Heart left ventricle (tissue), 16 donors: ENCODE measurements at places on chromosomes 13 and 19. TPM values are rescaled to one million over a fixed set of nuclear protein-coding genes. Genes with fewer than 3 reads are reported as not detected.

DNA sequence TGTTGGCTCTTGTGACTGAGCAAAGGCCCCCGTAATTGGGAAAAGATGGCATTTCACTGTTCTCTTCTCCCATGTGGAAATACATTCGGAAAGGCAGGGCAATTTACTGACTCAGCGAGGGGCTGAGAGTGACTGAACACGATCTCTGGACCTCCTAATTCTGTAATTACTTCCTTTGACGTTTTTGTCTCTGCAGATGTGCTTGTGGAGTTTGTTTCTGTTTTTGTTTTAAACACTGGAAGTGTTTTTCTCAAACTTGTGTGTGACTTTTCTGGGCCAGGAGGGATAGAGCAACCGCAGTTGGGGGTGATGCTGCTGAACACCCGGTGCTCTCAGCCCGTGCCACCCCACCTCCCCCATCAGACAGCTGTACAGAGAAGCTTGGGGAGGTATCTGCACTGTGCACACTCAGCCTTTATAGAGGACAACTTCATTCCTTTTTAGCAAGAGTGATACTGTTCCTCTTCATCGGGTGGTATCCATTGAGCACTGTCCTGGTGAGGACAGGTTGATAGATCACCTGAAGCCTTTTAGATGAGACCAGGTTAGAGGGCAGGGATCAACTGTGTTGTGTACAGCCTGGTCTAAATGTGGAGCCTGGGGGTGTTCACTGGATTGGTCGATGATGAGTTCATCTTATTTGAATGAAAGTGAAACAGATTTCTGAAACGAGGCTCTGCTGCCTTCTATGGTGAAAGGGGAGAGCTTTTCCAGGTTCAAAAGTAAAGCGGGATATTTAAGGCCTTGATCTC, 117.4 kb downstream of the ESD start:
- H3K4me3 ChIP-seq = peak overlapping the region; percentile 33
- peaks cover 34% of the 10 kb centered on the region for H3K4me1 ChIP-seq
- peak overlapping the region; percentile 15 for H3K27ac ChIP-seq
- no peak for DNase-seq
- H3K36me3 ChIP-seq = no peaks in the 10 kb centered on the region

Gene LIN7B
- 12.6 TPM for polyA plus RNA-seq

Gene SYT5
- polyA plus RNA-seq = not detected

GRCh38 chr13:98780451-98780850, 28.0 kb upstream of the SLC15A1 start:
- peaks cover 12% of the 10 kb centered on the region for H3K27me3 ChIP-seq
- no peak for DNase-seq
- no peaks in the 10 kb centered on the region for H3K4me1 ChIP-seq
- H3K27ac ChIP-seq = no peak overlapping the region

DNA sequence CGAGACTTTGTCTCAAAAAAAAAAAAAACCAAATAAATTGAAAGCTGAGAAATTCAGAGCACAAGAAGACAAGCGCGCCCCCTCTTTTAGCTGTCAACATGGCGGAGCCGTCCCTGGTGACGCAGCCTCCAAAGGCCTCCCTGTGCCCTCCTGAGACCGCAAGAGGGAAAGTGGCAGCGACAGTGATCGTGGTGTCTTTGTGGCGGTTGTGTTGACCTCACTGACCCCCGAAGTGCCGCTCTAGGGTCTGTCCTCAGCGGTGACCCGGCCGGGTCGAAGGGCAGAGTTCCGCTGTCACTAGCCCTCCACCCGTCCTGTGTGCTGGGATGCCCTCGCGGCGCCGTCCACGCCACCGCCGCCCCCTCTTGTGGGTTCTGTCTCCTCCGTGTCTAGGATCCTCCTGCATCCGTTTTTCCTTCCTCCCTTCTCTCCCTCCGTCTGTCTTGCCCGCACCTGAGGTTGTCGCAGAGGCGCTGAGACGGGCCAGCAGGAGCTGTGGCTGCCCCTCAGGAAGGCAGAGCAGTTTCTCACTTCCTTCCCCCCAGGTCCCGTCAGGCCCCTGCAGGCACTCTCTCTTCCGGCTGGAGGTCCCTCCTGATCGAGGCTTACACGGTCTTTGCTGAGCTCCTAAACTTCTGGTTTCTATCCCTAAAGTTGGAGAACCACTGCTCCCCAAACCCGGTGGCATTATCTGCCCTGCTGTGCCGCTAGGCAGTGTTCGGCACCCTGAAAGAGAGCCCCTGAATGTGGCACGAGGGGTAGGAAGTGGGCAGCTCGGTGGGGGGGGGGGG, 7.2 kb downstream of the UHRF1 start:
- DNase-seq = no peak
- no peaks in the 10 kb centered on the region for H3K36me3 ChIP-seq
- no peak overlapping the region for H3K4me3 ChIP-seq
- no peak overlapping the region for H3K27ac ChIP-seq
- no peaks in the 10 kb centered on the region for H3K27me3 ChIP-seq
- peaks cover 5% of the 10 kb centered on the region for H3K4me1 ChIP-seq

Gene SLC6A16
- 0.53 TPM for polyA plus RNA-seq

- no peak for DNase-seq
- H3K27ac ChIP-seq = peak overlapping the region; percentile 88
- H3K4me3 ChIP-seq = no peak overlapping the region
- peaks cover 13% of the 10 kb centered on the region for H3K4me1 ChIP-seq
- peaks cover 15% of the 10 kb centered on the region for H3K36me3 ChIP-seq
These were observed 26.5 kb downstream of the NUMBL start for GRCh38 chr19:40663695-40664692.

Gene NCAN
- polyA plus RNA-seq = not detected

Gene SIGLEC7
- polyA plus RNA-seq = 1.0 TPM

DNA sequence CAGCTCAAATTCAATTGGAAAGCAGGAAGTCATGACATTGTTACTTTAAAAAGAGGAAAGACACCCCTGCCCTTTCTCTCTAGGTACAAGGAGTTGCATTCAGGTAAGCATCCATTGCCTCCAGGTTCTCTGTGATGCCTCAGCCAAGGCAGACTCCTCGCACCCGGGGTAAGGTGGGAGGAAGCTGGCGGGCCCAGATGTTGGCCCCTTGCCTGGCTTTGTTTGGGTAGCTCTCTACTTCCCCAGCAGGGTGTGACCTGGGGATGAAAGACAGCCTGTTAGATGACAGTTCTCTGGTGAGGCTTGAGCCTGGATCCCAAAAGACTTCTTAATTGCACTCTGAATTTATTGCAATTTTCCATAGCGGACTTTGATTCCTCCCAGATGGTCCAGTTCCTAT, 25.6 kb downstream of the SHISA2 start:
- no peak overlapping the region for H3K4me3 ChIP-seq
- H3K4me1 ChIP-seq = no peaks in the 10 kb centered on the region
- no peaks in the 10 kb centered on the region for H3K27me3 ChIP-seq
- no peaks in the 10 kb centered on the region for H3K36me3 ChIP-seq
- H3K27ac ChIP-seq = no peak overlapping the region
- no peak for DNase-seq

Gene HIPK4
- polyA plus RNA-seq = 0.08 TPM

DNA sequence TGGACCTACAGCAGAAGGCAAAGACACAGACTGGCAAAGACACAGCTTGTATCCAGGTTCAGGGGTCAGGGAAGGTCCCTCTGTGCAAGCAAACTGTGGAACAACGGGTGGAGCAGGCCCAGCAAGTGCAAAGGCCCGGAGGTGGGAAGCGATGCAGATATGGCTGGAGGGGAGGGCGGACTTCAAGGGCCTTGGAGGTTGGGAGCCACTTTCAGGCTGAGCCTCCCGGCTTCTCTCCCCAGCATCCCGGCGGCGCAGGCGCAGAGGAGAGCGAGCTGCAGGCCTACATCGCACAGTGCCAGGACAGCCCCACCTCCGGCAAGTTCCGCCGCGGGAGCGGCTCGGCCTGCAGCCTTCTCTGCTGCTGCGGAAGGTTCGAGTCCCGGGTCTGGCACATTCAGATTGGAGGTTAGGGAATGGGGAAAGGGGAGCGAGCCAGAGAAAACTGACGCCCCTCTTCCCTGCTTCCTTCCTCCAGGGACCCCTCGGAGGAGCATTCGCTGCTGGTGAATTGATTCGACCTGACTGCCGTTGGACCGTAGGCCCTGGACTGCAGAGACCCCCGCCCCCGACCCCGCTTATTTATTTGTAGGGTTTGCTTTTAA, 2.1 kb upstream of the PNPLA6 start:
- no peaks in the 10 kb centered on the region for H3K27me3 ChIP-seq
- peak overlapping the region; percentile 76 for H3K4me3 ChIP-seq
- DNase-seq = peak; percentile 90
- H3K36me3 ChIP-seq = no peaks in the 10 kb centered on the region

DNA sequence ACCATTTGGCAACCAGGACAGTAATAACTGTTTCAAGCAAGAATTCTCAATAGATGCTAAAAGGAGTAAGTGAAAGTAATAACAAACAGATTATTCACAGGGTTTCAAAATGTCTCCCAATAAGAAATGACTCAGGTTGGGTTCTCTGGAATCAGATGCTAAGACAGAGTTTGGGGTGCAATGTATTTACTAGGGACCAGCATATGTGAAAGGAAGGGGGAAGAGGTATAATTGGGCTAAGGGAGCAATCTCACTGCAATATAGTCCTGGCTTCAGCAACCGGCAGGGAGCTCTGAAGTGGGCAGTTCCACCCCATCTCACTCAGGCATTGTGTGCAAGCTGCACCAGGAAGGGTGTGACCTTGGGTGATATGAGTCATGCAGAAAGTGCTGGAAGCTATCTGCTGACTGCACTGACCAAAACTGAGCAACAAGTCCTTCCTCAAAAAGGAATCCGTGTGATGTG, 23.4 kb downstream of the ZDHHC20 start:
- no peak overlapping the region for H3K4me3 ChIP-seq
- DNase-seq = peak; percentile 74
- H3K36me3 ChIP-seq = no peaks in the 10 kb centered on the region
- H3K4me1 ChIP-seq = peaks cover 7% of the 10 kb centered on the region
- H3K27me3 ChIP-seq = no peaks in the 10 kb centered on the region

Gene LIPE
- 47.1 TPM for polyA plus RNA-seq

GRCh38 chr19:49361438-49362047, 673 bp downstream of the TEAD2 start:
- no peaks in the 10 kb centered on the region for H3K27me3 ChIP-seq
- H3K36me3 ChIP-seq = peaks cover 23% of the 10 kb centered on the region
- peak overlapping the region; percentile 95 for H3K4me3 ChIP-seq
- peaks cover 4% of the 10 kb centered on the region for H3K4me1 ChIP-seq

Gene DACT3
- polyA plus RNA-seq = 9.1 TPM

- H3K4me3 ChIP-seq = no peak overlapping the region
- H3K27ac ChIP-seq = no peak overlapping the region
- no peak for DNase-seq
- H3K4me1 ChIP-seq = no peaks in the 10 kb centered on the region
These were observed 86.5 kb upstream of the ABCC4 start for GRCh38 chr13:95387733-95388207.

DNA sequence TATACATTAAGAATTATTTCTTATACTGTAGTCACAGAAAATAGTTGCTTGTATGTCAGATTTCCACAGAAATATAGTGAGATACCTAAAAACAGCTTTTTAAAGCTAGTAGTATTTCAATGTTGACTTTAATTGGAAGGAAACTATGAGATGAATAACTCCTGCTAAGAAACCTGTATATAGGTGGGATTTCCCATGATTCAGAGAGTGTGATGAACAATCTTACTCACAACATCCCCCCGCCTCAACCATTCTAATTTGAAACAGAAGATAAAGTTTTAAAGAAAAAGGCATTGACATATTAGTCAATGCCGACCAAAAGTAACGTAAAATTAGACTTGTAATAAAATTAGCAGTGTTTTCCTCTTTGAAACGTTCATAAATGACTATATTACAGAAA, 1.4 kb upstream of the MIR17HG start:
- no peak for DNase-seq
- peaks cover 6% of the 10 kb centered on the region for H3K27me3 ChIP-seq
- no peak overlapping the region for H3K4me3 ChIP-seq
- H3K4me1 ChIP-seq = peaks cover 17% of the 10 kb centered on the region
- no peak overlapping the region for H3K27ac ChIP-seq

DNA sequence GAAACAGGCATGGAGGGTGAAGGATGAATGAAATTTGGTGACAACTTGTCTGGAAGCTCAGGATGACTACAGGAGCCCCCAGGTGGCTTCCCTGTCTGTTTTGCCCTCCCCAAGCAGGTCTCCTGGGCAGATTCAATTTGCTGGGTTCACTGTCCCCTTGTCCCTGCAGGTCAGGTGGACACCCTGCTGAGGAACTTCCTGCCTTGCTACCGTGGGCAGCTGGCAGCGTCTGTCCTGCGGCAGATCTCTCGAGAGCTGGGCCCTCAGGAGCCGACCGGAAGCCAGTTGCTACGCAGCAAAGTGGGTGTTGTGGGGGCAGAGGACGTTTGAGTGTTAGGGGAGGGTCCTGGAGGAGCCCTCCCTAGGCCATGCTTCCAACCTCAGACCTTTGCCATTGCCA, 19.1 kb downstream of the PGLS start:
- H3K4me1 ChIP-seq = no peaks in the 10 kb centered on the region
- H3K4me3 ChIP-seq = no peak overlapping the region
- no peak overlapping the region for H3K27ac ChIP-seq
- no peaks in the 10 kb centered on the region for H3K27me3 ChIP-seq
- no peak for DNase-seq

DNA sequence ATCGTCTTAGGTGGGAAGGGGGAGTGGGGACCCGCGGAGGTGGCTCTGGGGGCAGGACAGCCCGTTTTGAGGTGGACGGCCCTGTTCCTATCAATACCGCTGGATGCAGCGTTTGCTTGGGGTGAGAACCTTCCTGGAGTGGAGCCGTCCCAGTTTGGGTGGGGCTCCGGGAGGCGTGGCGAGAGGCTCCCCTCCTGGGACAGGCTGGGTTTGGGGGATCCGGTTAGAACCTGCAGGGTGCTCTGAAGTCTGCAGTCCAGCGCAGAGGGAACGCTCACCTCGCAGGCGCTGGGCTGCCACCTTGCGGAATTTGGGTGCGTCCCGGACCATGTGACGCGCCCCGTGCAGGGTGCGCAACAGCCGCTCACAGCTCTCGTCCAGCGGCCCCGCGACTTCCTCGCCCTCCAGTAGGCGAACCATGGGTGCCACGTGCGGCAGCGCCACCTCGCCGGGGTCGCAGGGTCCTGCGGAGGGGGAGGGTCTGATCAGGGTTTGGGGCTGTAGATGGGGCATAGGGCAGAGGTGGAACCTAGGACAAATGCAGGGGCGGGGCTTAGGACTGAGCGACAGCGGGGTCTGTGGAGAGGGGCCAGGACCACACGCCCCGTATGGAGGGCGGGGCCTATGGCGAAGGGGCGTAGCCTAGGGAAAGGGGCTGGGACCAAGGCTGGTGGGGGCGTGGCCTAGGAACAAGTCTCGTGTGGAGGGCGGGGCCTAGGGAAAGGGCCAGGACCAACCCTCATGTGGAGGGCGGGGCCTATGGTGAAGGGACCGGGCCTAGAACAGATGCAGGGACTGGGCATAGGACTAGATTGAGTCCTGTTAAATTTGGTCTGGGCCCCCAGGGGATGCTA, 13.8 kb downstream of the SH2D3A start:
- peaks cover 7% of the 10 kb centered on the region for H3K4me1 ChIP-seq
- H3K27ac ChIP-seq = peak overlapping the region; percentile 9
- H3K4me3 ChIP-seq = peak overlapping the region; percentile 46
- no peaks in the 10 kb centered on the region for H3K27me3 ChIP-seq

Gene CYP4F2
- polyA plus RNA-seq = not detected

Gene NALCN
- 1.9 TPM for polyA plus RNA-seq
